Panc1 (cell line): ENCODE measurements at places on chromosomes 16 and 17. TPM values are rescaled to one million over a fixed set of nuclear protein-coding genes. Genes with fewer than 3 reads are reported as not detected.

CDH5 gene
- 0.18 TPM for total RNA-seq

PRDM7 gene
- total RNA-seq: not detected

GUCY2D gene
- not detected for total RNA-seq

CRHR1 gene
- total RNA-seq: 0.15 TPM

FAM171A2 gene
- total RNA-seq: 7.6 TPM

NOD2 gene
- total RNA-seq: not detected

C16orf89 gene
- total RNA-seq: not detected

EFCAB5 gene
- 0.39 TPM for total RNA-seq

GALR2 gene
- 0.41 TPM for total RNA-seq
